ENCODE measurements at places on chromosomes 11 and 22. TPM values are rescaled to one million over a fixed set of nuclear protein-coding genes. Genes with fewer than 3 reads are reported as not detected.

PIH1D2 gene
- total RNA-seq: 0.77 TPM

FGF4 gene
- not detected for total RNA-seq

P4HA3 gene
- 45.2 TPM for total RNA-seq

LRRC74B gene
- total RNA-seq: not detected

HBD gene
- total RNA-seq: not detected

UPK3A gene
- not detected for total RNA-seq

KCNQ1OT1 gene
- total RNA-seq: 0.03 TPM

MRGPRE gene
- not detected for total RNA-seq

TREH gene
- not detected for total RNA-seq

TMEM191B gene
- total RNA-seq: 1.9 TPM

RIBC2 gene
- 3.1 TPM for total RNA-seq

PIK3IP1 gene
- total RNA-seq: 1.5 TPM

MRGPRF gene
- 0.05 TPM for total RNA-seq

TEX54 gene
- total RNA-seq: not detected

CADM1 gene
- total RNA-seq: 16.1 TPM

KDELR3 gene
- 20.3 TPM for total RNA-seq

DGCR6L gene
- 44.7 TPM for total RNA-seq

PRG3 gene
- total RNA-seq: not detected

HORMAD2 gene
- total RNA-seq: not detected

POU2AF2 gene
- not detected for total RNA-seq

C11orf52 gene
- total RNA-seq: not detected

CHEK2 gene
- total RNA-seq: 7.5 TPM

FADD gene
- 67.8 TPM for total RNA-seq

MFRP gene
- total RNA-seq: not detected

DENND6B gene
- total RNA-seq: 3.7 TPM

WNT7B gene
- 87.1 TPM for total RNA-seq

FOLR3 gene
- total RNA-seq: not detected

SNX32 gene
- total RNA-seq: 0.06 TPM

ROM1 gene
- total RNA-seq: 5.0 TPM

YPEL4 gene
- 0.27 TPM for total RNA-seq

OR52A1 gene
- total RNA-seq: not detected

NAALADL1 gene
- total RNA-seq: 0.03 TPM

IMMP1L gene
- 37.0 TPM for total RNA-seq

PARVG gene
- not detected for total RNA-seq

HIC2 gene
- 2.7 TPM for total RNA-seq

GLB1L2 gene
- total RNA-seq: 1.9 TPM

MTMR2 gene
- 19.3 TPM for total RNA-seq

CLCF1 gene
- 39.1 TPM for total RNA-seq

SLC15A3 gene
- not detected for total RNA-seq

ZBTB44 gene
- 7.0 TPM for total RNA-seq

GRK3 gene
- 3.6 TPM for total RNA-seq

OR52N4 gene
- total RNA-seq: not detected

BTG4 gene
- 0.18 TPM for total RNA-seq

GGT5 gene
- 1.8 TPM for total RNA-seq

GAL gene
- total RNA-seq: 18.0 TPM

PIWIL4 gene
- total RNA-seq: 0.07 TPM

P2RX3 gene
- 0.05 TPM for total RNA-seq

ARHGAP8 gene
- total RNA-seq: 1.3 TPM

MMP12 gene
- 0.06 TPM for total RNA-seq

FOLR1 gene
- 0.13 TPM for total RNA-seq

MYEOV gene
- 112 TPM for total RNA-seq

UBQLNL gene
- total RNA-seq: not detected

CRYBB2 gene
- not detected for total RNA-seq

ATM gene
- 7.9 TPM for total RNA-seq

CECR2 gene
- total RNA-seq: 0.08 TPM

Data from A549 treated with CORT108297 at 1 μM for 4 hours (cell line).